SHP77 treated with DMSO at 0.1 percent for 48 hours (cell line): ENCODE measurements at places on chromosomes 5 and 9.

- no peak for DNase-seq
Measured at GRCh38 chr5:35483780-35484179, 133.9 kb upstream of the SPEF2 start.

DNA sequence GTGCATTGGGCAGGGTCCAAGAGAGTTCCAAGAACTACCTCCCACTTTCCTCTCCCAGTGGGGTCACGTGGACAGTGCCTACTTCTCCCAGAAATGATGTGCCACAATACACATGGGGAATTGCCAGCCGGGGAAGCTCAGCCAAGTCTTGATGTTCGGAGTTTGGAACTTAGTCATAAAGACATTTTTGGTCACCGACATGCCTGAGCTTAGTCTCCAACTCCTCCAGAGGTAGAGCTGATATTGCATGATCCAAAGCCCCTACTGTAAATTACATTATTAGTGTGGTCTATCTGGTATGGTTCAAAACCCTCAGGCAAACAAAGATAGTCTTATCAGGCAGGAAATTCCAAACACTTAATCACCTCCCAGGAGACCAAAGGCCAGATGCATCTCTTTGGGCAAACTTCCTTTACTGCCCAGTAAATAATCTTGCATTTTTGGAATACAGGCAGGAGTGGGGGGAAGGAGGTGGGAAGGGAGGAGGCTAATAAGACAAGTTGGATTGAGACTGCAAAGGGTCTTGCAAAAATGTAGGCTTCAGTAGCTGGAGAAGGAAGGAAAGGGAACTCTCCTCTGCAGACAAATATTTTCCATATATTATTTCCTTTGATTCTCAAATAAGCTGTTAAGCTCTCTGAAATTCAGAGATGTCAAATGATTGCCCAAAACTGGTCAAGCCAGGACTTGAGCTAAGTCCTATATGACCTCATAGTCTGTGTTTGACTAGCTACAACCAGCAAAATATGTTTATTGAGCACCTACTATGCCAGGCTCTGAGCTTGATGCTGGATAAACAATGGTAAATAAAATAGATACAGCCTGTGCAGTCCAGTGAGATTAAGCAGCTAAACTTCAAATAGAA is 99.4 kb downstream of the DRD1 start:
- no peak for DNase-seq

- DNase-seq: no peak
Measured at GRCh38 chr9:109708451-109708945, 71.5 kb upstream of the PALM2AKAP2 start.

GRCh38 chr5:95448789-95449188 is 57.6 kb downstream of the FAM81B start:
- DNase-seq: no peak

GRCh38 chr5:38853753-38854470 is 8.1 kb downstream of the OSMR start:
- DNase-seq: no peak

DNA sequence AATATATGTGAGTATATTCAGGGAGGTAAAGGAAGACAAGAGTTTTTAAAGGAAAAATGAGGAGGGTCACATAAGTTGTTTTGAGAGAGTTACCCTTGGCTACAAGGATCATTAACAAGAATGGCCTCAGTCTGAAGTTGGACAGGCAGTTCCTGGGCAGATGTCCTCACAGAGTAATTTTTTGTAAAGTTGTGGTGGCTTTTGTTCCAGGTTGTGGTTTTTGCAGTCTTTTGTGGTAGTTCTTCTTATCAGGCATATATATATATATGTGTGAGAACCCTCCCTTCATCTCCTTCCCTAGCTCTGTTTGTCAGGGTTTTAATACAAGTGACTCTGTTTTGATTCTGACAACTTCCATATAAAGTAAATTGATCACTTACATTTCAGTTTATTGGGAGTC is 60.0 kb downstream of the CSNK1G3 start:
- no peak for DNase-seq

DNA sequence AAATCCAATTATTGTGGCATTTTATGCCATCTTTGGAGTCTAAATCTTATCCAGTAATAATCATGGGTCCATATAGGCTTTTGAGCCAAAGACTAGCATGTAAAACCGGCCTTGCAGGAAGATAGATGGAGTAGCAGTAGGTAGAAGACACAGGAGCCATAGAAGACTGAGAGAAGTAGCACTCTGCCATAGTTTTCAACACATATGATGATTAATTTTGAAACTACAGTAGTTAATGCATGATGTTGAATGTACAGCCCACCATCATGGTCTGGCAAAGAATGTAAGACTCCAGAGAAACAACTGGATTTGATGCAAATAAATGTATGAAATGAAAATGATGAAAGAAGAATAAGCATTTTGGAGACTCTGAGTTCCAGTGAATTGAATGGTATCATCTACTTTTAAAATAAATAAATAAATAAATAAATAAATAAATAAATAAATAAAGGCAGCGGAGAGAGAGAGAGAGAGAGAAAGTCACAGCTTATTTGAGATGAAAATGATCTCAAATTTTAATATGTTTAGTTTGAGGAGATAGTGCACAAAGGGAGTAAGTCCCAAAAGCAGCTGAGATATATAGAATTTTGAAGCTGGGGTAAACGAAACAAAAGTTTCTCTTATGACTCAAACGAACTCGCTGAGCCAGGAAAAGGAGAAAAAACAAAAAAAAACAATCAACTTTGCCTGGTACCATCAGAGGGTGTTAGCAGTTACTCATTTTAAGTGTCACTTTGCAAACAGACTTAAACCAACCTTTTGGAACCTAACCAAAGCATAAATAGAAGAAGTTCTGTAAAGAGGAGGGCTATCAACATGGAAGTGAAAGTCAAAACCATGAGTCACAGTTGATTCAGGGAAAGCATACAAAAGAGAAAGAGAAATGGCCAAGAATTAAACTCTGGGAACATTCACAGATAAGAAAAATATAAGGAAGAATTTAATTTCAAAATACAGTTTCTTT is 388.7 kb downstream of the CETN3 start:
- DNase-seq: peak; percentile 15

DNA sequence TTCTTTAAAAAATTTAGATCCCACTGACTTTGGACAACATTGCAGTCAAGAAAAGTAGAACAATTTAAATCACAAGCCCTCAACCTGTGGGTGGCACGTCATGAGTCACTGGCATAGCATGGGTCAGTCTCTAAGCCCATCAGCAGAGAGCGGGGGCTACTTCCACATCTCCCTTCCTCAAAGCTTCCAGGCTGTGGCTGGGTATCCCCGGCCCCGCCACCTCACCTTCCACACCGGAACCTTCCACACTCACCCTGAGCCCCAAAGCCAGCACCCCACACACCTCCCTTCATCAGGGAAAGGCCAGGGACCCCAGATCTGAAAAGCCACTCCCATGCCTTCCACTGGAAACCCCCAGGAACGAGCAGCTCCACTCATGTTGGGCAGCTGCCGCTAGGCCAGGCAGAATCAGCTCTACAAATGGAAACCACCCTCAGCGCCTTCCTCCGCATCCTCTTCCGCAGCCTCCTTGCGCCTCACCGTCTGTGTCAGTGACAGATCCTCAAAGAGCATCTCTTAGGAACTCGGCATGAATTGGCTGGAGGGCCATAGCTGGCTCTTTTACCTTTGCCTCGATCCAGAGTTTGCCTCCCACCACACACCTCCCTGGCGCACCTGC is 156.5 kb downstream of the ERCC6L2 start:
- DNase-seq: no peak

GRCh38 chr9:120726484-120726883 is 12.2 kb upstream of the MEGF9 start:
- DNase-seq: no peak

DNA sequence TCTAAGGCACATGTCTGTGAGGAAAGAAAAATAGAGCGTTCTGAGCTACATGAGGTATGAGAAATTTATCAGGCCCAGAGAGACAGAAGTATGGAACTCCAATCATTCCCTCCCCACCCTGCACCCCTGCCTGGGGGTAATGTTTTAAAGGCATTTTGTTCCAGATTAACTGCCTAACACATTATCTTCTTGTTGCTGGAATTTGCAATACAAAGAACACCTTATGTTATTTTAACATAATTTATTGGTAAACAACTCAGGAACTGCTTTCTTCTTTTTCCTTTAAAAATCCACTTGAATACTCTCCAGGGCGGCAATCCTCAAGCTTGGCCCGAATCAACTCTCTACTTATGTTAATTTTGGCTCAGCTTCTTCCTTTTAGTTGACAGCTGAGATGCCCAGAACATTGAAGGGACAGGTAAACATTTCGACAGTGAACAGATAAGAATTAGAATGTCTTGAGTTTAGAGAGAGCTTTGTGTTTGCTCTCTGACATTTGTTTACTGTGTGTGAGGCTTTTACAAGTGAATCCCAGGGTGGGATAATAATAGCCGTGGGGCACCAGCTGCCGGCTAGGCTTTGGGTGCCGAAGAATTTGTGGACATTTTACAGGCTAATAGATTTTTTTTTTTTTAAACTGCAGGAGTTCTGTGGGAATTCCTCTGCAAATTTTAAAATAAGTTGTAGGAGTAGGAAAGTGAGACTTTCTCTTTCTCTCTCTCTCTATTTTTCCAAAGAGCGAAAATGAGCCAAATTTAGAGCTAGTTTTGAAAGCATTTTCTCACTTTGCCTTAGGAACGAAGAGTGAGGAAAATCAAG is 96.4 kb upstream of the TAF11L2 start:
- DNase-seq: no peak

GRCh38 chr5:2735996-2736395 is 15.5 kb downstream of the IRX2 start:
- DNase-seq: no peak

DNA sequence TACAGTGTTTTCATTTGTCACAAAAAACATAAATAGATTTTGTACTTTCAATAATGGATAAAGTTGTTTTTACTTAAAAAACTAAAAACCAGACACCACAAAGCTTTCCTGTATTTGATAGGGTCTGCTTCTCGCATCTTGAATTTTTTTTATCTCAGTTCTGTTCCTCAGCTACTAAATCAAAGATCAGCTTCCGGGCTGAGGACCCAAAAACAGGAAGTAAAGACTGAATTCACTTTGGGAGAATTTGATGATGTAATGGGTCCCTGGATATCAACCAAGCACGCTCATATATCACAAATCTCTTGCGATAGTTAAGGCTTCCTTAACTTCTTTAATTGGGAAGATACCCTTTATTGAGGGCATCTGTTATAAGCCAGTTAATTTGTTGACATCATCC is 24.1 kb downstream of the ITK start:
- DNase-seq: no peak

- no peak for DNase-seq
Measured at GRCh38 chr5:54548565-54548964, 31.0 kb downstream of the SNX18 start.

- no peak for DNase-seq
Measured at GRCh38 chr9:113471566-113471965, 8.0 kb downstream of the RGS3 start.

GRCh38 chr5:107254214-107254901 is 416.4 kb downstream of the EFNA5 start:
- peak; percentile 54 for DNase-seq

DNA sequence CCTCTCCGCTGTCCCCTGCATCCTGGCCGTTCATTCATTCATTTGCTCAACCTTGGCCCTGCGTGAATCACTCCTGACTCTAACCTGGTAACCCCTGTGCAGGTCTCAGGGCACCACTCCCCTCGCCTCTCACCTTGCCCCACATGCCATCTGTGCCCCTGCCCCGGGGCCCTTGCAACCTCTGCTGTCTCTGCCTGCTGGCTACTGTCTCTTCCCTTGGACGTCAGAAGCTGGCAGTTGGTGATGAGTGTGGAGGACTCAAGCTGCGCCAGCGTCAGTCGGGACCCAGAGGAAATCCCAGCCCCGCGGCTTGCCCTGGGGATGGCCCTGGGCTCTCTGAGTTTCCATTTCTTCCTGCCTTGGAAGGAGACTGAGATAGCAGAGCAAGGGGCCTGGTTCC is 154.9 kb downstream of the OLFM1 start:
- DNase-seq: no peak

GRCh38 chr5:133701871-133702270 is 89.5 kb upstream of the FSTL4 start:
- DNase-seq: no peak

GRCh38 chr5:138660051-138660572 is 84.9 kb upstream of the HSPA9 start:
- no peak for DNase-seq

DNA sequence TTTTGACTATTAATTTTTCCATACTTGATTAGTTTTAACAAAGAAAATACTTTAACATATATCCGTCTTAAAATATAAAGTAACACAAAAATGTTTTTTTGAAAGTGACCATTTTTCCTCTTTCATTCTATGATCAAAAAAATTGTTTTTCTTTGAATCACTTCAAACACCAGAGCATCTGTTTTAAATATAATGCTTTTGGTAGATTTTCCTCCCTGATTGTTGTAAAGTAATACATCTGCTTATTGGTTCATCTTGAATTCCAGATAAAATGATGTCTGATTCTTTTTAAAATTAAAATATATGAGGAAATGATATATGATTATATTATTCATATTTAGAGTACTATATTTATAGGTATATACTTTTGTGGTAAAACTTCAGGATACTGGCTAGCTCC is 76.2 kb upstream of the LPAR1 start:
- no peak for DNase-seq

- DNase-seq: no peak
Measured at GRCh38 chr5:53996008-53996407, 314.4 kb downstream of the ARL15 start.

- DNase-seq: no peak
Measured at GRCh38 chr9:33852216-33852826, 35.4 kb downstream of the UBE2R2 start.

- DNase-seq: no peak
Measured at GRCh38 chr9:134971696-134972095, 54.0 kb upstream of the FCN1 start.

GRCh38 chr9:107138261-107138992 is 144.7 kb upstream of the RAD23B start:
- no peak for DNase-seq

GRCh38 chr5:15550502-15551112 is 50.6 kb downstream of the FBXL7 start:
- no peak for DNase-seq

DNA sequence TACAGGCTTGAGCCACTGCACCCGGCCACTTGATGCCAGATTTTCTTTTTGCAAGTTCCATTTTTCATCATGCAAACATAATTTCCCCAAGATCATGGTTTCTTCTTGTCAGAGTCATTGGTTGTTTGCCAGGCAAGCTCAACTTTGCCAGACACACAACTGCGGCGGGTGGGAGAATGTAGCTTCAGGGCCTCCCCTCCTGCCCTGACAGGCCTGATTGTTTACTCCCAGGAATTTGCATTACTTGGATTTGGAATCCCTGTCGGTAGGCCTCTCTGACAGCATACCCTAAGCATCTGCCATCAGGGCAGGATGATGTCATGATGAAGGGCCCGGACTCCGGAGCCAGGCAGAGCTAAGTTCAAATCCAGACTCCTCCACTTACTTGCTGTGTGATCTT is 15.1 kb downstream of the RPS14 start:
- DNase-seq: no peak

DNA sequence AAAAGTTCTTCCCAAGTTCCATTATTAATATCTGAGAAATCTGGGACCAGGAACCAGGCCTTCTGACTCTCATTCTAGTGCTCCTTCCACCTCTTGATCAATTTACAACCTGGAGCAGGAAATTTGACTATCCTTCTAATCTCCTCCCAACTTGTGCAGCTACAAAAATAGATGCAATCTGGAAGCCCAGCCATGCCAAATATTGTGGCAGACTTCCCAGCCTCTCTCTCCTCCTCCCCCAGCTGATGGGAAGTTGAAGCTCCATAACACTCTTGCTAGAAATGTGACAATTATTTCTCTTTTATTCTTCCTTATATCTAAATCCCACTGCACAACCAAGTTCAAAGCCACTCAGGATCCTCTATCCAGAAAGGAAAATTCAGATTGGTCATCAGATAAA is 252.1 kb downstream of the SEC61B start:
- no peak for DNase-seq
